ENCODE measurements at places on chromosomes 16 and 17.
A peak's percentile ranks its signal among the peaks of the same experiment; 100 is the strongest.

DNA sequence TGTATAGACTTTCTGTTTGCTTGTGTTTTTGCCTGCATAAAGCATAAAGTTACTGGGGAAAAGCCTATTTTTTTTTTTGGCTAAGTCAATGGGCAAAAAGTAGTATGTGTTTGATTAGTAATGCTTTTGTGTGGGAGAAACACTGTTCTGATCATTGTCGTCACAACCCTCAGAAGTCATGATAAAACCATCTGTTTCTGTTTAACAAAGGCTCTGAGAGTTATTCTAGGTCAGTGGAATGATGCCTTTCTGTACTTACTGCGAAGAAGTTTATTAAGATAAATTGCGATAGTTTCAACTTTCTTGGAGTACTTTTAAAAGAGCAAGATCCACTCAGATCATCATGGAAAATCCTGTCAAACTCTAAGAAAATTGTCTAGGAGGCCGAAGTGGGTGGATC is 80.9 kb downstream of the PRKCA start:
- no peak for DNase-seq

- no peak for DNase-seq
These were observed 251.4 kb downstream of the HS3ST3B1 start for GRCh38 chr17:14552306-14552705.

- no peak for DNase-seq
These were observed 5.5 kb downstream of the PCGF2 start for GRCh38 chr17:38742411-38743308.

GRCh38 chr17:14790521-14790920 is 474.6 kb downstream of the PMP22 start:
- DNase-seq = no peak

DNA sequence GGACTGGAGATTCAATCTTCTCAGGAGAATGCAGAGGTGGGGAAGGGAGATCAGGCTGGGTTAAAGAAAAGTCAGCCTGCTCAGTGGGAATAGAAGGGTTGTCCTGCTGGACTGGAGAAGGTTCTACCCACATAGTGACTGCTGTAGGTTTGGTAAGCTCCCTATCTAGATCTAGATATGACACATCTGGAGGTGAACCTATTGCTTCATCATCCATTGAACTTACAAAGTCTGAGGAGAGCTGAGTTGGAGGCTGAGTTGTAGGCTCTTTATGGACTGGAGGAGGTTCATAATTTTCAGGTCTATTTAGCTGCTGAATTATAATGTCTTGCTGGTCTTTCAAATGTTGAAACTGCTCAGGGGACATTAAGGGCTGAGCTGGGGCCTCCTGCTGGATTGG is 46.0 kb upstream of the NF1 start:
- no peak for DNase-seq

DNA sequence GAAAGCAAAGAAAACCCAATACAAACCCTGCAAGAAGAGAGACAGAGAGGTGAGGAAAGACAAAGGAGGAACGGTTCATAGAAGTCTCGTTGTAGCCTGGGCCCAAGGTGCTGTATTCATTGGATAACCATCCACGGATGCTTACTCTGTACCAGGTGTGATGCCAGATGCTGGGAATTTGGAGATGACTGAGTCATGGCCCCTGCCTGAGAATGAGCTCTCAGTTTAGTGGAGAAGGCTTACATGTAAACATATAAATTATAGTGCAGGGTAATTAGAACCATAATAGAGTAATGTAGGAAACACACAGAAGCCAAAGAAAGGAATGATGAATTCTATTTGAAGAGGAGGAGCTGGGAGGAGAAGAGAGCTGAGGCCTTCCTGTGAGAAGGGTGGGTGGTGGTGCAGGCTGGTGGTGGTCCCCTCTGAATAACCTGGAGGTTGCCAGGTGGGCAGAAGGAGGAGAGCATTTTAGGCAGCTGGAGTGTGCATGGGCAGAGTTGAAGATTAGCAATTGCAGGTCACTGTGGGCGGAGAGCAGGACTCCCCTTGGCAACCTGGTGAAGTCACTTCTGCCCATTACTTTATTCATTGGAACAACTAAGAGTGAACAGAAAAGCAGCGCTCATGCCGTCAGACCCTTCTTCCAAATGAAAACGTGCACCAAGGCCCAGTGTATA is 7.7 kb upstream of the ZG16 start:
- DNase-seq = no peak

- DNase-seq = no peak
These were observed 3.9 kb upstream of the NXPH3 start for GRCh38 chr17:49571764-49572163.

DNA sequence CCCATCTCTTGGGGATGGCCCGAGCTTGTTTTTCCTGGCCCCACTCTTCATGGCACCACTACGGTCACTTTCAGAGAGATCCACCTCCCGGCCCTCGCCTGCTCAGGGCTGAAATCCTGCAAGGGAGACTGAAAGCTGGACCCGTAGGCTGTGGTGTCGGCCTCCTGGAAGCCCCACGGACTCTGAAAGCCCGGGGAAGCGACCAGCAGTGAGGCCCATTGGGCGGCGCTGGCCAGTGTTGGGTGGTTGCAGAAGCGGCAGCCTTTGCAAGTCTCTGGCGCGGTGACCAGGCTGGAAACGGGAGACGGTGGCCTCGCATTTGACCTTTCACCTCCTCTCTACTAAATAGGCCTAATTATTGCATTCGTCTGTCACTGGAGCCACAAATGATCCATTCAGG is 186.0 kb upstream of the FOXF1 start:
- no peak for DNase-seq

DNA sequence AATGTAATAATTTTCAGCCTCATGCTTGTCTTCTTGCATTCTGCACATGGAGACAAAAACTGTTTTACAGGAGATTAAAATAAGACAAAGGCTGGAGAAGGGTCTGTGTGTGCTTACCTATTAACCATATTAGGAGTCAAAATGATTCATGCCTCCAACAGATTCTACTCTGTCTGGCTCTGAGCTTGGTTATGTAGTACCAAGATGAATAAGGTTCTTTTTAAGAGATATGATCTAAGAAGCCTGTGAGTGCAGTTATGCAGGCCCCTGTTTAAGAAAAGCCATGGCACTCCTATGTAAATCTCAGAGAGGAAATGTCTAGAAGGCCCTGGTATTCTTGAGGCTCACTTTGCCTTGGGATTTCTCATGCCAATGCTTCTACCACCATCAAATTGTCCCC is 486.6 kb upstream of the CDH11 start:
- no peak for DNase-seq

GRCh38 chr17:48678141-48678971 is 44.0 kb downstream of the PRAC1 start:
- peak; percentile 56 for DNase-seq

- no peak for DNase-seq
These were observed 23.0 kb upstream of the CYLD start for GRCh38 chr16:50718761-50719400.

GRCh38 chr17:75348386-75349012 is 57.0 kb downstream of the GRB2 start:
- no peak for DNase-seq

DNA sequence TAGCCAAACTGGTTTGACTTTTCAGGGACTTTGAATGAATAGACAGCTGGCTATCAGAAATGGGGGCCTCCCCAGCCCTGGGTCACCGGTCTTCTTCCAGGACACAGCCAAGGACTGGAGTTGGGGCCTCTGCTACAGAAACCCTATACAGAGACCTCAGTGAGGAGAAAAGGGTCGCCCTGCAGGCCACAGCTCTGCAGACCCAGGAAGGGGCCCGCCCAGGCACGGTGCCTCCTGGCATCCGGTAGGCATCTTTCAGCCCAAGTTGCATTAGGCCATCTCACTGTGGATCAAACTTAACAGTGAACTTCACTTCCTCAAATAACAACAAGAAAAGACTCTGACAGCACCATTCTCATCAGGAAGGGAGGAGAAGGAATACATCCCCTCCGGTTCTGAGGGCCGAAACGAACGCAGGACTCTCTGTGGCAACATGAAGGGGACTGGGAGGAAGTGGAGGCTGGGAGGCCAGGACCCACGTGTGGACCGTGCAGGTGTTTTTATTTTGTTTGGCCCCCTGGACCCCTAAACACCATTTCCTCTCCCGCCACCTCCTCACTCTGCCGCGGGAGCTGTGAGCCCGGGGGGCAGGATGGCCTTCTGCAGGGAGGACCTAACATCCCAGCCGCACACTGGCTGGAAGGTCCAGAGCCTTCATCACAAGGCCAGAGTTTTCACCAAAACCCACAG is 7.2 kb downstream of the SLC38A10 start:
- DNase-seq = no peak

- DNase-seq = no peak
These were observed 49.8 kb upstream of the KLHDC4 start for GRCh38 chr16:87815567-87815966.

- DNase-seq = no peak
These were observed 39.8 kb downstream of the NF1 start for GRCh38 chr17:31134576-31134975.

DNA sequence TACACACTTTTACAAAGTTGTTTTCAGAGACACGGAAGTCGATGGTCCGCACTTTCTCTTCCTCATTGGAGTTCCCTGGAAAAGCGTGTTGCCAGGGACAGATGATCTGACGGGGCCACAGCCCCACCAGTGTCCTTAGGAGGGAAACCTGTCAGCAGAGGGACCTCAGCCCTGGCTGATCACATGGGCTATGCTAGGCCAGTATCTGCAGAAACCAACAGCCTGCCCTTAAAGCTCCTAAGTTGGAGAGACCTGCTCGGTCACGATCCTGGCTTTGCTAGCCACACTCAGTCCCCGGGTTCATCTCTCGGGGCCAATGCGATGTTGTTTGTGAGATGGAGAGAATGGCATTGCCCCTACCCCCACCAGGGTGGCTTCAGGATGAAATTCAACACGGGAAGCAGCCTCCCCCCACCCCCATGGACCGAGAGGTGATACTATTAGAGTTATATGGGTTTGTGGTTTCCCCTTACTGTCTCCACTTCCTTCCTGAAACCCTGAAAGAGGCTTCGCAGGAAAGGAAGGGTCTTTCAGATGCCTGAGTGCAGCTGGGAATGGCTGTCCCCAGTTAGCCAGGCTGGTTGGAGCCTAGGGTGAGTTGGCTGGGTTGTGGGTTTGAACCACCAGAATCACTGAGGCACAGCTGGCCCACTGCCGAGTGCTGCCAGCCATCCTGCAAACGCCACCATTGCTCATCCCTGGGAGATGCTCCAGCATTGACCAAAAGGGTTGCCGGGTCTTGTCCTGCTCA is 16.6 kb downstream of the RMI2 start:
- no peak for DNase-seq

DNA sequence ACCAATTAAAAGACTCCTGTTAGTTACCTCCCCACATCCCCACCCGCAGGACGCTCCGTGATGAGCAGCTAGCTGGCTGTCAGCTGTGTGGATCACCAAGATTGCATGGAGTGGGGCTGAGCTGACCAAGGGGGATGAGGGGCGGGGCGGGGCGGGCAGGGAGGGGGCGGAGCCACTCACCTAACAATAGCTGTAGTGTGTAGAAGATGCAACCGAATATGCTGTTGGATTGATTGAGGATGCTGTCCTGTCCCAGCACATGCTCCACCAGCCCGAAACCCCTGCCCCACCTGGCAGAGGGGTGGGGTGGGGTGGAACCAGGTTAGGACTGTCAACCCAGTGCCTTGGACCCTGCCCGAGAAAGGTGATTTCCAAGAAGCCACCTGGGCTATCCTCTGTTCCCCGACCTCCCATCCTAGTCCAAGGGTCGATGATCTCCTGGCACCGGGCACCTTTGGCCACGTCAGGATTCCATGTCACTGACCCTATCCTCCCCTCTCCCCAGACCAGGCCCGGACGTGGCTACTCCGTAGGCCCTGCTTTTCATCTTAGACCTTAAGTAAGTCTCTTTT is 1.4 kb downstream of the VKORC1 start:
- DNase-seq = peak; percentile 44

- DNase-seq = peak; percentile 79
These were observed 654 bp downstream of the TNFAIP1 start for GRCh38 chr17:28335959-28336871.

- DNase-seq = peak; percentile 35
These were observed 35.4 kb upstream of the CDH15 start for GRCh38 chr16:89135971-89136765.

GRCh38 chr16:89444728-89445127 is 45.6 kb downstream of the ANKRD11 start:
- no peak for DNase-seq

All from head of caudate nucleus (tissue), 42 donors.